ENCODE measurements at places on chromosomes 2 and 18.
A peak's percentile ranks its signal among the peaks of the same experiment; 100 is the strongest.

DNA sequence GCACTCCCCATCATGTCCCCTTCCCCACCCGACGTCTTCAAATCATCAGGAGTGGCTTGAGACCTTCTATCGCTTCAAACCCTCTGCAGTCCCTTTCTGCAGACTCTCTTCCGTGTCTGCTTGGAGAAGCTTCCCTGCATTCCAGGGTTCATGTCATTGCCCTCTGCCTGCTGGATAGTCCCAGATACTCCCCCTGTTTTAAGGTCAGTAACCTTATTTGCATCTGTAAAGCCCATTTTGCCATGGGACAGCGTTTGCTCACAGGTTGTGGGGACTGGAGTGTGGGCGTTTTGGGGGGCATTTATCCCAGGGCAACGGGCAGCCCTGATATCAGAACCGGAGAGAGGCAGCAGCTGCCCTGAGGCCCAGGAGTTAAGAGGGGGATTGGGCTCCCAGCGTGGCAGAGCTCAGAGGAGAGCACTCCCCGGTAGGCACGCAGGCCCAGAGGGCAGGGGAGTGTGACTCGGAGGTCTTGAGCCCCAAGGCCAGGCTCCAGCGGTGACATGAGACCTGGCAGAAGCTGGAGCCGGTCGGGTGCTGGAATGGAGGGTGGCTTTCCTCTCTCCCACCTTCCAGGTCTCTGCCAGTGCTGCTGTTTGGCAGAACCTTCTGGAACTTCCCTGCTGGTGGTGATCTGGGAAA is 73.8 kb downstream of the RTP5 start:
- no peak for DNase-seq

DNA sequence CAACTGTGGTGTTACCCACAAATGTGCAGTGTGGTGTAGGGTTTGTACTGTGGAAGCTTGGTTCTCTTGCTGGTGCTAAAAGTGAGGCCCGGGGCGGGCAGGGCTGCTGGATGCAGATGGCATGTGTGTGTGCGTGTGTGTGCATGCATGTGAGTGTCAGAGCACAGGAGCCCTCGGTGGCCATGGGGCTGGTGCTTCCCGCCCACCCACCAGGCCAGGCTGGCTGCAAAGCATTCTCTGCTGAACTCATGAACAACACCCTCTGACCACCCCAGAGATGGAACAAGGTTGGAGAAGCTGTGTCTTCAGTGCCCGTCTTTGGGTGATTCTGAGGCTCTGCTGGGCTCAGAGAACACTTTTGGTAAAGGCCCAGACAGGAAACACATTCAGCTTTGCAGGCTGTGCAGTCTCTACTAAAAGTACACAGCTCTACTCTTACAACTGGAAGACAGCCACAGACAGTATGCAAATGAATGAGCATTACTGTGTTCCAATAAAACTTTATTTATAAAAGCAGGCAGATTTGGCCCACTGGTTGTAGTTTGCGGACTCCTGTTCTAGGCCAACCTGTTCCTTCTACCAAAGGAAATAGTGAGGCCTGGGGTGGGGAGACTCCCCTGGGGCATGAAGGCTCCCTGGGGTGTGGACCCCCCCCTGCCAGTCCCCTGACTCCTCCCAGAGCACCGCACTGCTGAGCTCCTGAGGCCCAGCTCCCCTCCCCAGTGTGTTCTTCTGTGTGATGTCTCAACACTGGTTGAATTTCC is 225.3 kb upstream of the HDAC4 start:
- peak; percentile 30 for DNase-seq

- no peak for DNase-seq
Observed at GRCh38 chr2:201411421-201411820, 39.8 kb downstream of the TRAK2 start.

GRCh38 chr2:127049927-127050802 is 56.8 kb downstream of the BIN1 start:
- DNase-seq, result peak; percentile 35

GRCh38 chr2:200756618-200757321 is 54.9 kb upstream of the BZW1 start:
- DNase-seq, result no peak

- DNase-seq, result peak; percentile 26
Observed at GRCh38 chr2:235390108-235390815, 103.6 kb upstream of the AGAP1 start.

- no peak for DNase-seq
Observed at GRCh38 chr2:85368921-85369320, 14.4 kb downstream of the ELMOD3 start.

GRCh38 chr2:211371465-211371864 is 815.1 kb downstream of the CPS1 start:
- no peak for DNase-seq

DNA sequence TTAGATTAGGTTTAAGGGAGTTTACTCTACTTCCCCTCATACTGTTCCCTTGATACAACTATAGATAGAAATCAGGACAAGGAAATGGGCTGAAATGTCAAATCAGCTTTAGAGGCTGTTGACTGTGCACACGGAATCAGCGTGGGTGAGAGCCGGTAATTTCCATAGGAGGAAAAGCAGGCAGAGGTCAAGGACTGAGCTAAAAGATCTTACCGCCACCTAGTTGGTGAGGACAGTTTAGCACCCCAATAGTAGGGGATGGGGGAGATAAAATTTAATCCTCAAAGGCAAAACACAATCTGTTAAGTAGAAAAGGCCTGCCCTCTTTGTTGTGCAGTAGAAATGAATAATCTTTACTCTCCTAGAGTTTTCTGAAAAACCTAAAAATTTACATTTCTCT is 1154.5 kb upstream of the CHAC2 start:
- DNase-seq, result no peak

GRCh38 chr2:227565080-227565479 is 33.6 kb upstream of the SCYGR2 start:
- no peak for DNase-seq

GRCh38 chr2:84443477-84443876 is 15.6 kb downstream of the SUCLG1 start:
- DNase-seq, result no peak

DNA sequence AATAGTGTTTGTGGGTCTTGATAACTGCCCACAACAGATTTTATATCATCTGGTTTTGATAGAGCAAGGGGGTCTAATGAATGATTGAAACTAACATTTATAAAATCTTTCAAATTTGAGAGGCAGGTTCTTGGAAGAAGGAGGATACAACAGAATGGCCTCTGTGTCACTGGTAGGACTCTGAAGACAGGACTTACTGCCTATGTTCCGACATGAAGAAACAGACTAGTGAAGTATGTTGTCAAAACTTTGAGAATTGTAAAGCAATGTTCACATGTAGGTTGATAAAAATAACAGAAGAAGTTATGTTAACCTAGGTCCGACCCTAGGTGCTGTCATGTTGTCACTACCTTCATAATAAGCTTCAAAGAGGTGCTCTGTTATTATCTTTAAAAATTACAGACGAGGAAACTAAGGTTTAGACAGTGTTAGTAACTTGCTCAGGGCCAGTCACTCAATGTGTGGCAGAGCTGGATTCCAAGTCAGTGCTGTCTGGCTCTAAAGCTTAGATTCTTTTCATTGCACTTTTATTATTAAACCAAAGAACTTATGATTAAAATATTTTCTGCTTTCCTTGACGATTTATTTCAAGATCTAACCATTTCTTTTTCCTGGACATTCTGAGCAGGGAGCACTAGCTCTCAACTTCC is 146.2 kb downstream of the RPIA start:
- DNase-seq, result no peak

DNA sequence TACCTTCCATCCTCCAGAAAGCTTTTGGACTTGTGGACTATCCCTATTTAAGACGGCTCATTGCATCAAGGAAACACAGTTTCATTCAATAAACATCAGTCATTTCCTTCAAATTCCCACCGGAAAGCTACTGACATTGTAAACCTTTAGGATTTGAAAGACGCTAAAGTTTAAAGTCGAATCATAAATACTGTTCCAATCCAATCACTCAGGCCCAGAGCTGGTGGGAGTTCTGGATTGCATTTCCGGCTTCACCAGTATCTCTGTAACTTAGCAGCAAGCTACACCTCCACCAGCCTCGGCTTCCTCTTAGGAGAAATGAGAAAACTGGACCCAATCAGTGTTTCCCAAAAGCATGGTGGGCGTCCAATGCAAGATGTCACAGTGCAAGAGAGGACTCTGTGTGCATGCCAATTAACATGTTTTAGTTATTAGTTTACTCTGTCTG is 1.6 kb downstream of the WDFY1 start:
- no peak for DNase-seq

DNA sequence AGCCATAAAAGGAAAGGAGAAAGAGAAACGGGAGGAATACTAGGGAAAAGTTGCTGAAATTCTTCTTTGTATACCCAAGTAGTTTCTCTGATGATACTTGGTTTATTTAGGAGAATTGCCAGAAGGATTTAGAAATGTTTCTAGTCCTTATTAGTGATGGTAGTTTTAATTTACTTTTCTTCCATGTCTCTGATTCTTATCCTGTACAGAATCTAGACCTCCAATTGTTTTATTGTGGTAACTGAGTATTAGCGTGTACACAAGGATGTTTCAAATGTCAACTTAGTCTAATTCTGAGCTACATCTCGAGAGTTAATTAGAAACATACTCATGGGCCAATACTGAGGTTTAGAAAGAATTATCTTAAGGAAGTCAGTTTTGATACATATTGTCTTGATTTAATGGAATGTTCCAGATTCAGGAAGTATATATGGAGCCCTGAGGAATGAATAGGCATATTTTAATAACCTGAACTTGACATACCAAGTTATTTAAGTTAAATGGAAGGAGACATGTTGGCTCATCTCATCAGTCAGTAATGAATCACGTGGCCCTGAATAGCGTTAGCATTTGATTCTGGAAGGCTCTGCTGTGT is 219.6 kb downstream of the LTBP1 start:
- no peak for DNase-seq

DNA sequence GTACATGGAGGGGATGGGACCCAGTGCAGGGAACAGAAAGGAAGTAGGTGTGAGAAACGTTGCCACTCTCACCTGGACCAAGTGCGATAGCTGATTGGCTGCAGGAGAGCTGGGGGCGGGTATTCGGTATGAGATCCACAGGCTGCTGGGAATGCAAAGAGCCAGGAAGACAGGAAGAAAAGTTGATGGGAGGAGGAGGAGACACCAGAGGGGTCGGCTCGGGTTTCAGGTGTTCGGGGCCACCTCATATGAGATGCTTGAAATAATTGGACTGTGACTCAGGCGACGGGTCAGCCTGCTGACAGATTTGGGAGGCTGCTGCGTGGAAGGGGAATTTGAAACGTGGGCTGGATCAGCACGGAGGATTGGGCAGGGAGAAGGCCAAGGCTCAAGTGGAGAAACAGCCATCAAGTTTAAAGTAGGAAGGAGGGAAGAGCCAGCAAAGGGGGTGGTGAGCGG is 65.1 kb downstream of the MRPS9 start:
- no peak for DNase-seq

GRCh38 chr2:232332940-232333259 is 45.7 kb upstream of the ALPP start:
- no peak for DNase-seq

DNA sequence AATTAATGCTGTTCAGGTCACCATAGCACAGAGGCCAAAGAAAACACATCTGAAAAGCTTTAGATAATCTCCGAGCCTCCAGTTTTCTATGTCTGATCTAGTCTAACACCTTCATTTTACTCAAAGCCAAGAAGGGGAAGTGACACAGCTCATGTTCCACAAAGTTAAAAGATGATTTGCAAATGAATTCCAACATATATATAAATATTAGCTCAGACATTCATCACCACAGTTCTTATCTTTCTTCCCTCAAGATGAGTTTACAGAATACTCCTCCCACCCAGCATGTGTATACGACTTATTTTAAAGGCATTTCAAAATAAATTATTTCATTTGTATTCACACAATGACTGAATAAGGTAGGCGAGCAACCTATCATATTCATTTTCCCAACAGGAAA is 82.4 kb downstream of the AAK1 start:
- DNase-seq, result no peak

- DNase-seq, result no peak
Observed at GRCh38 chr2:215366440-215367032, 54.7 kb downstream of the ATIC start.

GRCh38 chr2:240919786-240920782 is 13.9 kb downstream of the CROCC2 start:
- DNase-seq, result no peak

DNA sequence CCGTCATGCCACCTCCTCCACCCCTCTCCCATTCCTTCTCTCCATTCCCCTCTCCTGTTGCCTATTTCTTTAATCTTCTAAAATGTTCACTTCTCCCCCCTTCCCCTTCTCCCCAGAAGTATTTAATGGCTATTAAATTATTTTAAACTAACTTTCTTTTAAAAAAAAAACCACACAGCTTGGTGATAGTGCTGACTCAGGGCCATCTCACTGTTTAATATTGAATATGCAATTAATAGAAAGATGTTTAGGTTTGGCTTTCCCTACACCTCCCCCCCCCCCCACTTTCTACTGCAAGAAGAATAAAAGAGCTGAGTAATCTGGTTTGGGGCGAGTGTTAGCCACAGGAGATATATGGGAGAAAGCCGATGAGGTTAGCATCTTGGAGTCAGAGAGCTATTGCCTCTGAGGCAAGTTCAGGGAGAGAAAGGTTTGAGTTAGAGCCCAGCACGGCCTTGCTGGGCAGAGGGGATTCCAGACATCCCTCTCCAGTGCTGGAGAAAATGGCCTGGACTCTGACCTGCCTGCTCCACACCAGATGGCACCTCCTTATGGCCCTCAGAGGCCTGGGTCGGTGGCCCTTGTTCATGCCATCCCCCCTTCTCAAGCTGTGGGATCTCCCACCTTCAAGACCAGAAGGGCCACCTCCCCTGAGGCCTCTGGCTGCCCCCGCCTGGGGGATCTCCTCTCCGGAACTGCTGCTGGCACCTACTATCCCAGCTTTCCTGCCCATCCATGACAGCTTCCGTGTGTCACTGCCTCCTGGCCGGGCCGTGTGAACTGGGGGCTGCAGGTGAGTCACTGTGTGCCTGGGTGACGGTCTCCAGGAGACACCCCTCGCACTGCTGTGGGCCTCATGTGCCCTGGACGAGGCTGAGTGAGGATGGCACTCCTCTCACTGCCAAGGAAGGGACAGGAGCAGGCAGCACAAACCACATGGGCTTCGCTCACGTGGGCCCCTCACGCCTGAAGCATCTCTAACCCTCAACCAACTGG is 246.9 kb downstream of the CELF4 start:
- no peak for DNase-seq

- DNase-seq, result no peak
Observed at GRCh38 chr18:63409301-63409700, 13.0 kb downstream of the VPS4B start.

DNA sequence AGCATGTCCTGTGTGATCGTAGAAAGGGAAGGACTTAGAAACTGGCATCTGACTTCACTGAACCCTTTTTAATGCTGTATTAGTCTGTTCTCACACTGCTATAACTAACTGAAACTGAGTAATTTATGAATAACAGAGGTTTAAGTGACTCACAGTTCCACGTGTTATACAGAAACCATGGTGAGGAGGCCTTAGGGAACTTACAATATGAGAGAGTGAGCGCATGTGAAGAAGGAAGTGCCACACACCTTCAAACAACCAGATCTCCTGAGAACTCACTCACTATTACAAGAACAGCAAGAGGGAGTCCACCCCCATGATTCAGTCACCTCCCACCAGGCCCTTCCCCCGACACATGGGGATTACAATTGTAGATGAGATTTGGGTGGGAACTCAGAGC is 811.3 kb downstream of the CPS1 start:
- no peak for DNase-seq

- DNase-seq, result no peak
Observed at GRCh38 chr2:27829791-27830190, 58.3 kb downstream of the MRPL33 start.
